Liver (tissue), 10 donors: ENCODE measurements at places on chromosomes 2 and 18.

GRCh38 chr2:95282458-95282857 is 8.2 kb downstream of the PROM2 start:
- no peak for DNase-seq

- DNase-seq, result no peak
Observed at GRCh38 chr2:218166791-218167190, at the start of gene CXCR1. Gene CXCR1, minus strand, starts transcription at chr2:218166962. Its CDS starts 1,751 bp downstream, at chr2:218165211.

DNA sequence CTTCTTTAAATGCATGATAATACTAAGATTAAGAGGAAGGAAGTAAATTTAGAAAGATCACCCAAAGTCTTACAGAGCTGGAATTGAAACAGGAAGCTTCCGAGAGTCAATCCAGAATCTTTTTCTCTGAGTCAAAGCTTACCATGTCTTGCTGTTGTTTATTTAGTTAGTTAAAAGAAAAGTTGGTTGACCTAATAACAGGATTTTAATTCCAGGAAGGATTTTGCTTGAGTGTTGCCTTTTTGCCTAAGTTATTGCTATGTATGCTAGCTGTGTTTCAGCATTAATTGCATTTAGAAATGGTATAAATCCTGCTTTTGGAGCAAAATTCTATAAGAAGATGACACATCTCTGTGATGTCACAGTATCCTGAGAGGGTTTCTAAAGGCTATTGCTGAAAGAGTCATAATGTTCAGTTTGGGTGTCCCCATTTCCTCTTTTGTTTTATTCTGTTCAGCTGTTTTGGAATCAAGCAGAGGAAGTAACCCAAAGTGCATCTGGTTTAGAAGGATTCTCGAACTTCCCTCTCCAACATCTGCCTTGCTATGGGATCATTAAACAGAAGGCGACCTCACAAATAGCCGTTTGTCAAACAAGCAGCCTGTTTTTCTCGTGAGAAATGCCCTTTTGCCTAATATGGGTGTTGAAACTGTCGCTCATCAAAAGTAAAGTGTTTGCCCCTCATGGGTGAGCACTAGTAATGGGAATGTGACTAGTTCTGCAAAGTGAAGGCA is 271.5 kb upstream of the MMADHC start:
- DNase-seq, result no peak

DNA sequence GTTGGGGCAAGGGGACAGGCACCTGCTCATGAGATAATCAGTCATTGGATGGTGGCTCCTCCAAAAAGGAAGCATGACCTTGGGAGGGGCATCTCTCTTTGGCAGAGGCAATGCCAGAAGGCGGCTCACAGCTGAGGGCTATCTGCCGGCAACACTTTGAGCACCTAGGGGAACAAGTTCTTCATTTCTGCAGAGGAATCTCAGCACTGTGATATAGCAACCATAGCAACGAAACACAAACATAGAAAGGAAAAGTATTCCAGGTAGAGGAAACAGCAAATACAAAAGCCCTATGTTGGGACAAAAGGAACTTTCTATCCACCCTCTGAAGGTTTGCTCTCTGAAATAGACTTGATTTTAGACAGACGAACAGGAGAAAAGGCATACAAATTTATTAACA is 89.1 kb upstream of the NEDD4L start:
- no peak for DNase-seq

DNA sequence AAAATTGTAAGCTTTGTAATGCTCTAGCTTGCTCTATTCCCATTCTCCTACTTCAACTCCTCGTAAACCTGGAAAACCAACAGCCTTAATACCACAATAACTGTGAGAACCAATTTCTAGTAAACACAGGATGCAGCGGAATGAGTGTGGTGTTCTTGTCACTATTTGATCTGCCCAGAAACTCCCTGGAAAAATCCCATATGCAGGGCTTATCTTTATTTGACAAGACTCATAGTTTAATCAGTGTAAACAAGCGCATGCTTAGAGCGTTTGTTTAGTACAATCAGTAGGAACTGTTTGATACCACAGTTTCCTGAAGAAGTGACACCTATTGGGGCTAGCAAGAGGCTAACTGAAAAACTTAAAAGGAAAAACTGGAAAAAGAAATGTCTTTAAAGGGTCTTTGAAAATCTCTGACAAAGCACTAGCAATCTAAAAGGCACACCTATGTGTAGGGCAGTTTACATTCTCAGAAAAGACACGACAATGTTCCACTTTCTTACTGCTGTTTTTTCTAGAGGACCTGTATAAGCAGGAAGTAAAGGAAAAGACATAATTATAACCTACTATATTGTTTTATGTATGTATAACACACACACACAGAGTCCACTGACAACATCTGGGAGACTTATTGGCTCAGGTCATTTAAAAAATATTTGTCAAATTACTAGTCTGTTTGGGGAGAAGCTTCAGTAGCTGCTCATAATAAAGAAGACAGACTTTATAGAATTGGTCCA is 241.4 kb upstream of the KLHL14 start:
- DNase-seq, result no peak
